ENCODE measurements at places on chromosomes 16 and 17.

GRCh38 chr17:31248986-31249834 is 47.8 kb downstream of the OMG start:
- DNase-seq = no peak

- no peak for DNase-seq
Measured at GRCh38 chr17:75352079-75352569, 53.4 kb downstream of the GRB2 start.

GRCh38 chr17:48819466-48819865 is 2.4 kb upstream of the TTLL6 start:
- DNase-seq = no peak

GRCh38 chr17:4978726-4979125 is 8.7 kb downstream of the CAMTA2 start:
- no peak for DNase-seq

DNA sequence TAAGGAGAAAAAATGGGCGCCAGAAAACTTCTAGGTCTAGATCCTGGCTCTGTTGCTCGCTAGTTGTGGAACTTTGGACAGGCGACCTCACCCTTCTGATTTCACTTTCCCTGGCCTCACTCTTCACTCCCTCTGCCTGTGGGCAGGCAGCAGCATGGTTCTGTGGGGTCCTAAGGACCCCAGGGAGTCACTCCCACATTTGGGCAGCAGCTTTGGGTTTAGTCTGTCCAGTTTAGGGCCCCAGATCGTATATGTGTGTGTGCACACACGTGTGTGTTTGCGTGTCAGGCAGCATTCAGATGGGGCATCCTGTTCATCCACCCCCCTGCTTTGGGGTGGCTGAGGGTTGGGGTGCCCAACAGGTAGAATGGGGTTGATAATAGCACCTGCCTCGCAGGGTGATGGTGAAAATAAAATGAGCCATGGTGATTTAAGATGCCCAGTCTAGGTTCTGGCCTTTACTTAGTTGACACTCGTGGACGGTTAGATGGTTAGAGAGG is 102.2 kb downstream of the RAB11FIP4 start:
- DNase-seq = no peak

GRCh38 chr16:87295259-87295658 is 21.9 kb downstream of the C16orf95 start:
- no peak for DNase-seq

GRCh38 chr17:58352596-58353388 is 791 bp upstream of the SUPT4H1 start:
- peak; percentile 19 for DNase-seq

GRCh38 chr17:60077672-60078519 is 825 bp downstream of the HEATR6 start:
- DNase-seq = peak; percentile 72

DNA sequence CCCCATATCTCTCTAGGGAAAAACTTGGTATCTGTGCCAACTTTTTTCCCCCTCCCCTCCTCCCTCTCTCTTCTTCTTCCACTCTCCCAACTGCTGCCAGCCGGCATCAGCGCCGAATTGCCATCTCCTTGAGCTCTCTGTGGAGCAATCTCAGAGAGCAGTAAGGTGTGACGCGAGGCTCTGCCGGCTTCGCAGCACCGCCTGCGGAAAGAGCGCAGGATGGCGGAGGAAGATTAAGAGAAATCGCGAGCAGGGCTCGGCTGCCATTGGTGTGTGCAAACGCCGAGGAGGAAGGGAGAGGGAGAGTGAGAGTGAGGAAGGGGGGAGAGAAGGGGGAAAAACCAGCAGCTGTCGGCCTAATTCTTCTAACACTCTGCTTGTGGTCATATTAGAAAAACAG is 44.2 kb downstream of the NEUROD2 start:
- no peak for DNase-seq

DNA sequence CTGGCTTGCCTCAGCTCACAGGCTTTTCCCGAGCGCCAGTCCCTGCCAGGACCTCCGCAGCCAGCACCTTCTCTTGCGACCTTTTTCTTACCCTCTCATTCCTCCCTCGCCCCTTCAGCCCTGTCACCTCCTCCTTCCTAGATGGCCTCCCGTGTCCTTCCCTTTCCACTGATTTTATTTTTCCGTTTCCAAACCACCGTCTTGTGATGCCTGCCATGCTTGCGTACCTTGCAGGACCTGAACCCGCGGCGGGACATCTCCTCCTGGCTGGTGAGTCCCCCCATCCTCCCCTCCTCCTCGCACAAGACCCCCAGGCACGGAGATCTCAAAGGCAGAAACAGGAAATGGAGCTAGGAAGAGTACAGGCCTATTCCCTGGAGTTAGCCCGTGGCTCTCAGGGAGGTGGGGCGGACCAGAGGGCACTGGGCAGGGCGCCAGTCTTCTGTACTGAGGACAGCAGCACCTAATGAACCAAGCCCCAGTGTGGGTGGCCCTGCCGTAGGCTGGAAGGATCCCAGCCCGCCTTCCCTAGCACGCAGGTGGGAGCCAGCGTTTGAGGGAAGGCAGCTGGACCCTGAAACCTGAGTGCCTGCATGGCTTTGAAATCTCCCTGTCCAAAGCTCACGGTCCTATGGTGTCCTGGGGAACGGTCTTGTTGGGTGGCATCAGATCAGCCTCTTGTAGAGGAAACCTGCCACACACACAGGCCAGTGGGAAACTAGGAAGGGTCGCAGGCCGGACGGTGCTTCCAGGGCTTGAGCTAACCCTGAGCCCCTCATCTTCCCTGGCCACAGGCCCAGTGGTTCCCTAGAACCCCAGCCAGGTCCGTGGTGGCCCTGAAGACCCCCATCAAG is 612 bp downstream of the CISD3 start:
- peak; percentile 36 for DNase-seq

DNA sequence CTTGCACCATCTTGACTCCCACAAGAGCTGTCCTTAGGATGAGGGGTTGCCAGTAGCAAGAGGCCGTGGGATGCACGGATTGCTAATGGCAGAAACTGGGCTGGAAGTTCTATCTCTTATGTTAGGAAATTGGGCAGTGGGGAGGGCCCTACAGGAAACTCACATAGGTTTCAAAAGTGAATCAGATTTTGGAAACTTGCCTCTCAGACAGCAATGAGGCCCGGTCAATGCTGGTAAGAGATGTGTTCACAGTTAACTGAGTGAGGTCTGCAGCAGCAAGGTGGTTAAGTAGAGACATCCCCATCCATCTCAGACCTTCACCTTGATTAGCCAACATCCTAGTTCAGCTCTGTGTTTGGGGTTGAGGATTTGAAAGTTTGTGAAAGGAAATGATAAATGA is 164.7 kb downstream of the ABCA8 start:
- no peak for DNase-seq

- DNase-seq = no peak
Measured at GRCh38 chr16:70151941-70152509, 21.6 kb upstream of the CLEC18C start.

GRCh38 chr16:80932708-80933095 is 74.0 kb downstream of the CMC2 start:
- no peak for DNase-seq

DNA sequence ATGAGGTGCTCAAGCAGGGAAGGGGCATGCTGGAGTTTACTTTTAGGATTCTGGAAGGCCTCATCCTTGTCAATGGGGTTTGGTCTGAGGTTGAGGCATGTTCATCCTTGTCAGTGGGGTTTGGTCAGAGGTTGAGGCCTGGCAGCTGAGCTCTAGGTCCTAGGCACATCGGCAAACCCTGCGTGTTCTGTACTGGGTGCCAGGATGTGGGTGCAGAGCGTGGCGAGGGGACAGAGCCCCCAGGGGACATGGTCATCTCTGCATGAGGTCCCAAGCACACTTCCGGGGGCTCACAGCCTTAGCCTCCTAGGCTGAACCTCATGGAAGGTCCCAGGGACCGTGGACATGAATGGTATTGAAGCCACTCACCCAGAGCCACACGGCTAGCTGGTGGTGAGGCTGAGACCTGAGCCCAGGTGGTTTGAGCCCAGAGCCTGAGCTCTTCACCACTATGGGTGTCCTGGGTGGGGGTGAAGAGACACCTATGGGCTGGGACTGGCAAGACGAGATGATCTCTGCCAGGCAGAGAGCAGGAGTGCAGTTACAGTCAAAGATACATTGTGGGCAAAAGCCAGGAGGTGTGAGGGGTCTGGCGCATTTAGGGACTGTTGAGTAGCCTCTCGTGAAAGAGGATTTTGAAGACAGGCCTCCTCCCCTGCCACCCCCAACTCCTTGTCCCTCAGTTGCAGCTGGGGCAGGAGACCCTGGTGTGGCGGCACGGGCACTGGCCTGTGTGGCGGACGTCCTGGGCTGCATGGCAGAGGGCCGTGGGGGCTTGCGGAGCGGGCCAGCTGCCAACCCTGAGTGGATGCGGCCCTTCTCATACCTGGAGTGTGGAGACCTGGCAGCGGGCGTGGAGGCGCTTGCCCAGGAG is 19.3 kb downstream of the FCSK start:
- DNase-seq = no peak

- no peak for DNase-seq
Measured at GRCh38 chr17:50585346-50585745, 24.8 kb downstream of the CACNA1G start.

GRCh38 chr17:1617620-1618174 is 10.9 kb downstream of the SLC43A2 start:
- no peak for DNase-seq

GRCh38 chr17:79054200-79054960 is 20.2 kb upstream of the ENGASE start:
- DNase-seq = no peak

- DNase-seq = no peak
Measured at GRCh38 chr16:54926166-54926838, 4.4 kb upstream of the IRX5 start.

- no peak for DNase-seq
Measured at GRCh38 chr17:17179371-17179827, 26.7 kb downstream of the PLD6 start.

DNA sequence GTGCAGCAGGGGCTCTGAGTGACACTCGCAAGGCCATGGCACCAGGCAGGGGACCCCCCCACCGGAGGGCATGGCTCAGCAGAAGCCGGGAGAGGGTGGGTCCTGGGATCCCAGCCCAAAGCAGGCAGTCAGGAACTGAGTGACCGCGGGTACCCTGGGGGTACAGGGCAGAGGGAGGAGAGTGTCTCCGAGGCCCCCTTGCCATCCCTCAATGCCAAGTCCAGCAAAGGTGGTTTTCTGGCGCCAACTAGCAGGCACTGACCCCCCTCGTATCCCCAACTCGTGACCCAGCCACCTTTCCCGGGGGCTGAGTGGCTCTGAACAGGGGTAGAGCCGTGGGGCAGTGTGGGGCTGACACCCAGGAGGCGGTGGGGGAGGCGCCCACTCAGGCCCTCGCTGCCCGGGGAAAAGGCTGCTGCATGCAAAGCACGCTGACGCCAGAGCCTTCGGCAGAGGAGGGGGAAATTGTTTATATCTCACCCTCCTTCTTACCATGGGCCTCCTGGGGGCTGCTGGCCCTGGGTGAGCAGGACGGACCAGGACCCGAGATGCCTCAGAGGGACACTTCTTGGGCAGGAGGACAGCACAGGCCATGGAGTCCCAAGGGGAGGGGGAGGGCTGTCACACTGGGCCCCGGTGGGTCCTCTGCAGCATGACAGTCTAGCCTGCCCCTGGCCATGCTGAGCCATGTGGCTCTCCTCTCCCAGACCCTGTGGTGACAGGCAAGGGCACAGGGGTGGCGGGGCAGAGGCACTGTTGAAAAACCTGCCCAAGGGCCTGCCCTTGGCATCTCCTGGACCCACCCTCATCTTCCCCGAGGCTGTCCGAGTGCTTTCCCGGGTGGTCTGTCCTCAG is 14.6 kb upstream of the ENPP7 start:
- no peak for DNase-seq

DNA sequence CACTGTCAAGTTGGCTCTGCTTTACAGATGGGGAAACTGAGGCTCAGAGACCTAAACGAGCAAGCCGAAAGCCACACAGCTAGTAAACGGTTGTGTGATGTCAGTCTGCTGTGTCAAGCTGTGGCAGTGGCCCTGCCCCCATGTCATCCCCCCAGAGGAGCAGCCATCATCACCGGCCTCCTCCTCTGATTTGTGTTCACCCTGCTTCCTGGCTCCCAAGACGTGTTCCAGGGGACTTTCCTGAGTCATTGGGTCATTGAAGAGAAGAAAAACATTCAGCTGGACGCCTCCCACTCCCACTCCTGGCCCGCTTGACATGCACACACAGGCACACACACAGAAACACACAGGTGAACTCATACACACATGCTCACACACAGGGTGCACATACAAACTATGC is 54.0 kb upstream of the CIBAR2 start:
- DNase-seq = no peak

- no peak for DNase-seq
Measured at GRCh38 chr16:73311857-73312723, 264.2 kb upstream of the ZFHX3 start.

DNA sequence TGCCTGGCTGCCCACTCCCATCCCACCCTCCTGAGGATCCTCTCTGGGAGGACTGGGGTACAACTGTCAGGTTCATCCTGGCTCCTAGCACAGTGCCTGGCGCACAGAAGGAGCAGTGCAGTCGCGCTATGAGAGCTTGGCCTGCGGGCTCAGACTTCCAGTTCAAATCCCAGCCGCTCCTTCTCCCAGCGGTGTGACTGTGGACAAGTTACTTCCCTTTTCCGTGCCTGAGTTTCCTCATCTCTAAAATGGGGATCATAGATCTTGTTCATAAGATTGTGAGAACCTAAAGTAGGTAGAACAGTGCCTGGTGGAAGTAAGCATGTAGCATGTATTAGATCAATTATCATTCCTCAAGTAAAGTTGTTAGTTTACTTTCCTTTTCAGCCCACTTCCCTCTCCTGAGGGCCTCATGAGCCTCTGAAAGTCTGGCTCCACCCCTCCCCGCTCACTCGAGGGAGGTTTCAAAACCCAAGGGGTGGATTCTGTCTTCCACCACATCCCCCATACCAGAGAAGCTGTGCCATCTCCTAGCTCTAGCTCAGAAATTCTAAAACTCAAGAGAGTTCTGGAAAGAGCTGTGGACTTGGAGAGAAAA is 19.9 kb upstream of the COL1A1 start:
- DNase-seq = no peak

GRCh38 chr17:2060681-2061440 is 6.0 kb downstream of the HIC1 start:
- DNase-seq = no peak

GRCh38 chr17:15662681-15663080 is 21.4 kb downstream of the TRIM16 start:
- DNase-seq = no peak

- no peak for DNase-seq
Measured at GRCh38 chr16:81883235-81883634, 104.1 kb downstream of the PLCG2 start.

- DNase-seq = no peak
Measured at GRCh38 chr17:79745641-79746105, 14.9 kb downstream of the ENPP7 start.

- peak; percentile 4 for DNase-seq
Measured at GRCh38 chr17:77571155-77571981, 387.1 kb upstream of the TNRC6C start.

DNA sequence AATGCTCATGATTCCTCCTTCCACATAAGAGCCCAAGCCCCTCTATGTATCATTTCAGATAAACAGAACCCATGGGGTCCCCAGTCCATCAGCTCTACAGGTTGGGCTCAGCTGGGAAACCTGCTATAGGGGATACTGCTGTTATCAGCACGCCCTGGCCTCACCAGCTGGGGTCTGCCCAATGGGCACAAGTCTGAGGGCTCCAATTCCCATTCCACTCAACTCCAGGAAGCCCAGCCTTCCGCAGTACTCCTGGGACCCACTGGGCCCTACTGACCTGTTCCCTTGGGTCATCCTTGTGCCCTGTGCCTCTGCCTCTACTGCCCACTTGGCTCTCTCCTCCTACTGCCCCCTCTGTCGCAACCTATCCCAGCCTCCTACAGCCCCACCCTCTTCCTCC is 16.2 kb upstream of the XYLT2 start:
- DNase-seq = no peak
